ENCODE measurements at places on chromosomes 7 and 10.

DNA sequence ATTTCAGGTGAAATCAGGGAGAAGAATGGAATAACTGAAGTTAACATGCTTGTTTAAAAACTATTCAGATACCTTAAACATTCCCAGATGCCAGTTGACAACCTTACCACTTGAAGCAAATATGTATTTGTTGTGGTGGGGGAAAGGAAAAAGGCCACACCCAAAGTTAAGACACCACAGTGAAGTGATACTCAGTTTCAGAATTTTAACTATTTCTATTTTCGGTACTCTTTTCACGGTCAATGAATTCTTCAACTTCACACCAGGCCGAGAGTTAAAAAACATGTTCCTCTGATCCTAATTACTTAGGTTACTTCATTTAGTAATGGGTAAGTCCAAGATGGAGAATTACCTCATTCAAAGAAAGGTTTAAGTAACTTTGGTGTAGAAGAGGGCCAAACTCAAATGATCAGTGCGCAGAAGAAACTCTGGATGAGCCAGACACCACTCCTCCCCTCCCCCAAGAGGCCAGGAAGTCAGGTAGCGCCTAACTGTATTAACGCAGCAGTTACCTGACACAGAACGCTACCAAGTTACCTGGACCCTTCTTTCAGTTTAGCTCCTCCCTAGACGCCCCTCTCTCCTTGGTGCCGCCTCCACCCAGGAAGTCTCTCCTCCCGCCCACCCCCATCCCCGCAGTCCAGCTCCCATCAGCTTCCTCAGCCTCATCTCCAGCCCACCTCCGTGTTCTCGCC lies 700 bp downstream of the MTPN start:
- peak; percentile 10 for DNase-seq

DNA sequence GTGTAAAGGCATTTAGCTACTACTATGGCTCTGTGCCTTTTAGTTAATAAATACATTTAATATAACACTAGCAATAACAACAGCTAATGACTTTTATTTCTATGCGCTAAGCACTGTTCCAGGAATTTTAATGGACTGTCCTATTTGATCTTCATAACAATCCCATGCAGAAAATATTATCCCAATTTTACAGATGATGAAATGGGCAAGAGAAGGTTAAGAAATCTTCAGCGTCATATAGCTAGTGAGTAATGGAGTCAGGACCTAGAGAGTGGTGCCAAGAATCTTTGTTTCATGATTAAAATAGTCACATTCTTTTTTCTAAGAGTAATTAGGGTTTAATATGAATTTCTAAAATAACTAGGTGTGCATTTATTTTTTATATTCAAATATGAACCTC lies 32.4 kb downstream of the ACTA2 start:
- DNase-seq, result no peak

DNA sequence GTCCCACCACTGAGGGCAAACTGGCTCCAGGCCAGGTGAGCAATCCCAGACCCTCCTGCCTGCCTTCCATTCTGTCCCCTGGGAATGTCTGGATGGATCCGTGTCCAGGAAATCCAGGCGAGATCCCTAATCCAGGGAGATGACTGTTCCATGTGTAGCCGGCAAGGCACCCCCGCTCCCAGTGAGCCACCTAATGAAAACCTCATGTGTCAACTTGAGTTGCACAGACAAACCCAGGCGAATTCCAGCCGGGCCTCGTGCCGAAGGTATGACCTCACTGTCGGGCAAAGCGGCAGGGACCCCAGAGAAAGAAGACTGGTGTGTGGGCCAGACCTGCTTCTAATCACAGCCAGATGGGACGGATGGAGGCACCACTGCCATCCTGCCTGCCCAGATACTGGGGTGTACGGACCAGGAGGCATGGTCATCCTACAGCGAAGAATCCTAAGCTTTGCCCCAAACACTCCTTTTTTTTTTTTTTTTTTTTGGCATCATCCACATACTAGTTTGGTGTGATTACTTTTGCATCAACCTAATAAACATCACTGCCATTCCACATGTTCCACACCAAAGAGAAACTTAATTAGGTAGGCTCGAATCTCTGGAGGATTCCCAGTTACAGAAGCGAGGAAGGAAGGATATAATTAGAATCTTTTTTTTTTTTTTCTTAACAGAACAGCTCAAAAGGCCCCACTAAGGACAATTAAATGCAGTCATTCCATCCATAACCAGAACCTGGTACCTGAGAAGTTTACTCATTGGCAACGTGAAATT lies 313.1 kb downstream of the CALN1 start:
- no peak for DNase-seq

DNA sequence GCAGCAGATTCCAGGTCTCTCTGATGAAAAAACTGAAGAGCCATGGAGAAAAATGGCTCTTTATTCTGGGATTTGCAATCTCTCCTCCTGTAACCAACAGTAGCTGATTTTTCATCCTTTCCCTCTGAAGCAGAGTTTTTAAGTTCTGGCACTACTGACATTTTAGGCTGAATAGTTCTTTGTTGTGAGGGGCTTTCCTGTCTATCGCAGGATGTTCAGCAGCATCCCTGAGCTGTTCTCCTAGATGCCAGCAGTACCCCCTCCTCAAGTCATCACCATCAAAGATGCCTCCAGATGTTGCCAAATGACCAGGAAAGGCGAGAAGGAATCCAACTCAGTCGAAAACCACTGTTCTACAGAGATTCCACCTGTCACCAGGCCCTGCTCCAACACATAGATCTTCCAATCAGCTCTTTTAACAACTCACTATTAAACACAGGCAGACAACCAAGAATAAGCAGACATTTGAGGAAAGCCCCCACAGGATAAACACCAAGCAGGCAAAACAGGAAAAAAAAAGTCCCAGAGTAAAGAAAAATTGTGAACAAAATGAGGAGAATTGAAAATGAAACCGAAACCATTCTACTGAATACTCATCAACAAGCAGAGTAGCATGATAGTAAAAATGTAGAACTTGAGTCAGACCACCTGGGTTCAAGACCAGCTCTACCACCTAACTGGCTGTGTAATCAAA lies 124.8 kb downstream of the MPP7 start:
- no peak for DNase-seq

DNA sequence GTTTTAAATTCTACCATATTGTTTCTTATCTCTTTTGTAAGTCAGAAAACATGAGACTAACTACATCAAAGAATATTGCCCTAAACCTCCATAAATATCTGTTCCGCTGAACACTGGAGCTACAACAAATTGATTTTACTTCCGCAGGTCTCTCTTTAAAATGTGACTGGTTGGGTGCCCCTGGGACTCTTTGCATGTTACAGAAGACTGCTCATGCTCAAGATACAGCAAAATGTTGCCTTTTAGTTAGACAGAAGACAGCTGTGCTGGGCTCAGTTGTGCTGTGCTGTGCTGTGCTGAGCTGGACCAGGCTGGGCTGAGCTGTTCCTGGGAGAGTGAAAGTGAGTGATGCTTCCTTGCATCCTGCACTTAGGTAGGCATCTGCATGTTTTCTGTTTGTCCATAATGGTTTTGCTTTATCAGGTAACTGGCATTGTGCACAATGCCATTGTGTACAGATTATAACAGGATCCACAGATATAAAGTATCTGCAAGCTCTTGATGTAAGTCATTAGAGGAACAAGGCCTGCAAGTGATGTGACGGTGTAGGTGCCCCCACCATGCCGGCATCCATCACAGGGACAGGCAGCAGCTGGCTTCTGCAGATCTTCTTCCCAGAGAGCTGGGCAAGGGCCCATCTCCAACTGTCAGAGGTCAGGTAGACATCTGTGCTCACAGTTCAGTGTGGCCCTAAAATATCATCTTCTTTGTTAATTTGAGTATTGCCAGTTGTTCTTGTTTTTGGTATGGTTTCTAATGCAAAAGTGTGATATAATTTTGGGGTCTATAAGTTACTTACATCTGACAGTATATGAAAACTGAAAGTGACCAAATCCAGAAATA lies 972.5 kb upstream of the CELF2 start:
- DNase-seq, result no peak

DNA sequence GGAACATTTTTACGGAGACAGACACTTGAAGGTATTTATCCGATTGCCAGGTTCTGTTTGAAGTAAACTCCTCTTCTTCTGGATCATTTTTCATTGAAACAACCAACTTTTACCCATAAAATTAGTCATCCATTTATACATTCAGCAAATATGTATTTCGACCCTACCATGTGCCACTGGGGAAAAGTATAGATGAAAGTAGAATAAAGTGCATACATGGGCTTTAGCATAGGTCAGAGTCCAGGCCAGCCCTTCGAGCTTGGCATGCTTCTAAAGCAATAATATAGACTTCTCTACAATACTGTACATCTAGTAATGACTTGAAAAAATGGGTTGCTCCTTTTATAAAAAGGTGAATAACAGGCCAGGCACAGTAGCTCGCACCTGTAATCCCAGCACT lies 10.1 kb downstream of the SLC25A16 start:
- no peak for DNase-seq

DNA sequence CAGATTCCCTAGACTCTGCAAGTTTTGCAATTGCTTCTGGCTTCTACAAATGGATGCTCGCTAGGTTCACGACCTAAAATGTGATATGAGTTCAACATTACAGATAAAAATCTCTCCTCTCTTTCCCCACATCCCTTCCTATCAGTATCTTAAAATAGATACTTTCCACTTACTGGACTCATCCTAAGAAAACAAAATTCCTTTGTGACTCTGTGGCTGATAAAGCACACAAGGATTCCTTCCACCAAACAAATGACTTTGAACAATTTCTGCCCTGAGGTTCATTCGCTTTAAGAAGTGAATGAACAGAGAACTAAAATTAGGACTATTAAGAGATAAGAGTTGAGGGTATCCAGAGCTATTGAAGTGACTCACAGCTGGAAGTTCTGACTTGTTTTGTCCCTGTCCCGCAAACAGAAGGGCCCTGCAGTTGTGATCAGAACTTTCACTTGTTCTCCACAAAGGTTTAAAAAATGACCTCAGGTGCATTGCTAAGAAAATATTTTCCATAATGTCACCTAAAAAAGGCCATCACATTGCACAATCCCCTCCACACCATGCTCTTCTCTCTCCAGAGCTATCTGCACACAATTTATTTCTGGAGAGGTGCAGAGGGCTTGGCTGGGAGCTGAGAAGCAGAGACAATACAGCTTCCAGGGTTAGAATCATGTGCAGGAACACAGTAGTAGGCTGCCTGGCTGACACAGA lies 96.1 kb downstream of the PIP4K2A start:
- DNase-seq, result no peak

DNA sequence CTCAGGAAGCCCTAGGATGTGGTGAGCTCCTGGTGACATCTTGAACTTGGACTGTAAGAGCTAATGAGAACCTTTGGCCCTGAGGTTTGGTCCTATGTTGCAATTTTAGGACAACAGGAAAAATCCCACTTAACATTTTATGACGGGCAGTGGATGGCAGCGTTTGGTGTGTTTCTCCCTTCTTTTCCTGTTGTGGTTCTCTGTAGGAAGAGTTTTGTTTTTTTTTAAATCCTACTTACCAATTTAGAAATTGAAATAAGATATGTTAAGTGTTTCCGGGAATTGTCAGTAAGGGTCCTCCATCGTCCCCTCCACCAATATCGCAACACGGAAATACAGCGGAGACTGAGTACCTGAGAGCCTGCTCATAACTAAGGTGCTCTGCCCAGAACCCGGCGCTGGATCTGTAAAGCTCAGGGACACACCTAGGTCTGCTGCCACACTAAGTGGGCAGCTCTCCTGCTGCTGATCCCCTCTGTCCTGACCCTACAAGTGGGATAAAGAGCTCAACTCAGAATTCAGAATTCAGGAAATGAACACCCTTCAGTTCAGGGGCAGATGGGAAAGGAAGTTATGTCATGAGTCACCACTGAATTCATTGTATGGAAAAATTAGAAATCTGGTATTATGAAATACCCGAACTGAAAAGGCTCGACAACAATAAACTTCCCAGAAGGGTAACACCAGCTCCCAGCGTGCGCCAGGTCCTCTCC lies 9.1 kb upstream of the PROSER2 start:
- no peak for DNase-seq

DNA sequence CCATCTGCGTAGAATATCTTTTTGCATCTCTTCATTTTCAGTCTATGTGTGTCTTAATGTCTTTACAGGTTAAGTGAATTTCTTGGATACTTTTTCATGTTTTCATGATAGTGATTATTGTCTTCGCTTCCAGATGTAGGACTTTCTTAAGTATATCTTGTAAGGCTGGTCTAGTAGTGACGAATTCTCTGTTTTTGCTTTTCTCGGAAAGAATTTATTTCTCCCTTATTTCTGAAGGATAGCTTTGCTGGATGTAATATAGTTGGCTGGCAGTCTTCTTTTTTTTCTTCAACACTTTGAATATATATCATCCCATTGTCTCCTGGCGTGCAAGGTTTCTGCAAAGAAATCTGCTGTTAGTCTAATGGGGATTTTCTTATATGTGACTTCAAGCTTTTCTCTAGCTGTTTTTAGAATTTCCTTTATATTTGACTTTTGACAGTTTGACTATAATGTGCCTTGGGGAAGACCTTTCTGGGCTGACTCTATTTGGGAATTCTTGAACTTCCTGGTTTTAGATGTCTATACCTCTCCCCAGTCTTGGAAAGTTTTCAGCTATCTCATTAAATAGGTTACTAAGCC lies 14.3 kb downstream of the GTPBP4 start:
- no peak for DNase-seq

- DNase-seq, result no peak
Observed at GRCh38 chr7:148772297-148773089, 73.8 kb downstream of the CUL1 start.

- DNase-seq, result no peak
Observed at GRCh38 chr10:131742500-131742951, 158.3 kb upstream of the PPP2R2D start.

DNA sequence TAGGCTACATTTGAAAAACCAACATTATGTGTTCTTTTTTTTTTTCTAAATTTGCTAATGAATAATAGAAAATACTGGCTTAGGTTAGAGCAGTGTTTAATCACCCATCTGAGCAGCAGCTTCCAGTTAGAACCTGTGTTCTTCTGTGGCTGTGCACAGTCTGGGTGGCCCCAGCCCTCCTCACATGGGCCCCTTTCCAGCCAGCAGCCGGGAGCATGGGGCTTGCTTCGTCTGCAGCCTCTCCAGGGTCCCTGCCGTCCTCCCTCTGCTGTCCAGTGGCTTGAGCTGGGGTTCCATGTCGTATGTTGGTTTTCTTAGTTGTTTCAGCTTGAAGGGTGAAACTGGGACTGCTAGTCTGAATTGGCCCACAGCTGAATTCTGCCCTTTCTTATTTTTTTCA lies 37.3 kb downstream of the BNIP3 start:
- DNase-seq, result no peak

- DNase-seq, result no peak
Observed at GRCh38 chr10:68697106-68697505, 23.9 kb upstream of the CCAR1 start.

GRCh38 chr7:115672024-115672423 lies 358.5 kb downstream of the TFEC start:
- DNase-seq, result no peak

DNA sequence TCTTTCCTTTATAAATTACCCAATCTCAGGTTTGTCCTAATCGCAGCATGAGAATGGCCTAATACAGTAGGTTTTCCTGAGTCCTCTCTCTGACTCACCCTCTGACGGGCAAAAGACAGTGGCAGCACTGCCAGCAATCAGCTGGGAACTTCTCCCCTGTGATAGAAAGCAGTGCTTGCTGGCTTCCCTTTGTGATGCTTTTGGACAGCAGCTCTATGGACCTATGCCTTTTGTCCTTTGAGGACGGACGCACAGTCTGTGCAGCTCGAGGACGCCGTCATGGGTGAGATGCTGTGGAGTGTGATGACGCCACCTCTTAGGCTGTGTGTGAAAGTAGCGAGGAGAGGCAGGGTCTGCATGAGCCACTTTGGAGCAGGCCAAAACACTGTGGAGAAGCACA lies 68.8 kb downstream of the KIAA1217 start:
- DNase-seq, result peak; percentile 19

GRCh38 chr10:27359792-27360355 lies 119.3 kb upstream of the ACBD5 start:
- no peak for DNase-seq

GRCh38 chr10:106705681-106706100 lies 458.8 kb downstream of the SORCS1 start:
- peak; percentile 65 for DNase-seq
